Inflammatory macrophage treated with lipopolysaccharide for 4 hours (primary cell): ENCODE measurements at places on chromosomes 16 and 17.

GRCh38 chr17:51912939-51913338, 245.6 kb downstream of the CA10 start:
- DNase-seq: no peak

GRCh38 chr16:17470908-17471718, at the start of gene XYLT1:
XYLT1 (minus strand) TSS chr16:17470960; CDS start chr16:17470796, 164 bp downstream.
- DNase-seq: no peak

- peak; percentile 30 for DNase-seq
Observed at GRCh38 chr16:1781758-1782407, 488 bp downstream of the SPSB3 start.

GRCh38 chr17:57125866-57126265, 40.8 kb downstream of the AKAP1 start:
- no peak for DNase-seq

DNA sequence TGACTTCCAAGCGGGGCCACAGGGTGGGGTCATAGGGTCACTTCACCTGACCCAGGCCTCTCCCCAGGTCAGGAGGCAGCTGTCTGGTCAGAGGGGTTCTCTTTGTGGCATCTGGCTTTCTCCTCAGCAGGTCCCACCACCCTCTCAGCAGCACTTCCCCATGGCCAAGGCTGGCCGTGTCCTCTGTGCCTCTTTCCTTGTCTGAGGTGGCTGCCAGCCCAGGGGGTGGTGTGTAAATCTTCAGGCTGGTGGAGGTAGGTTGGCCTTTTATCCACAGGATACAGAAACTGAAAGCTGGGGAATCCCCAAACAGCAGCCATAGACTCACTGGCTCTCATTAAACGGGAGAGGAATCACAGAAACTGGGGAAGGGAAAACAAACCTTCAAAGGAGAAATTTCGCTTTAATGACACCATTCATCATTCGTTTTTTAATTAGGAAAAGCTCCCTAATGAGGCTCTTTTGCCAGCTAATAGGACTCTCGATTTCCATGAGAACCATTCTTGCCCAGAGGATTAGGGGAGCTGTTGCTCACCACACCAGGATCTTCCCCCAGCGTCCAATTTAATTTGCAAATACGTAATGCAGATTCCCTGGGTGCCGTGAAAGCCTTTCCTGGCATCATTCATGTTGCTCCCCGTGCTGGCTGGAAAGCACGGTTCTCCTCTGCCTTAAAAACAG, 18.0 kb downstream of the C17orf75 start:
- DNase-seq: peak; percentile 77

- no peak for DNase-seq
Observed at GRCh38 chr16:68235108-68235886, 630 bp downstream of the ESRP2 start.

GRCh38 chr16:67378642-67379041, 14.7 kb downstream of the TPPP3 start:
- no peak for DNase-seq

GRCh38 chr17:31843070-31843745, 15.8 kb downstream of the COPRS start:
- no peak for DNase-seq

DNA sequence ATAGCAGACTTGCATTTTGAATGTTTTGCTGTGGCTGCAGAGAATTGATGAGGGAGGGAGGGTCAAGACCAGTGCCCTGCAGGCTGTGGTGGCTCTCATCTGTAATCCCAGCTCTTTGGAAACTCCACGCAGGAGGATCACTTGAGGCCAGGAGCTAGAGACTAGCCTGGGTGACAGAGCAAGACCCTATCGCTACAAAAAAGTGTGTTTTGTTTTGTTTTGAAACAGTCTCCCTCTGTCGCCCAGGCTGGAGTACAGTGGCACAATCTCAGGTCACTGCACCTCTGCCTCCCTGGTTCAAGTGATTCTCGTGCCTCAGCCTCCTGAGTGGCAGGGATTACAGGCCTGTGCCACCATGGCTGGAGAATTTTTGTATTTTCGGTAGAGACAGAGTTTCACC, 1.9 kb upstream of the UBE2G1 start:
- no peak for DNase-seq

DNA sequence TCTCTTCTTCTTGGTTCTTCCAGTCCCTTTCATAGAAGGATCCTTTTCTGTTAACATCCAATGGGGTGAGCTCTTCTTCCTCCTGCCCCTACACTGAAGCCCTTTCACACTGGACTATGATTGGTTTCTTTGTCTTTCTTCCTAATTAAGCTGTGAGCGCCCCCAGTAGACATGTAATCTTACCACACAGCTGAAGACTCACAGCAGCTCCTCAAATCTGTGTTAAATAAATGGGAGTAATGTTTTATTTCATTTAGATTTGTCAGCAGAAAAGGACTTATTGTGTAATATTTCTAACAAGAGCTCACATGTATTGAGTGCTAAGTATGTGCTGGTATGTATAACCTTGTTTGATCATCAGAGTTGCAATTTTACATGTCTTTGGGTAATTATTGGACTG, 55.7 kb downstream of the TOX3 start:
- DNase-seq: no peak

DNA sequence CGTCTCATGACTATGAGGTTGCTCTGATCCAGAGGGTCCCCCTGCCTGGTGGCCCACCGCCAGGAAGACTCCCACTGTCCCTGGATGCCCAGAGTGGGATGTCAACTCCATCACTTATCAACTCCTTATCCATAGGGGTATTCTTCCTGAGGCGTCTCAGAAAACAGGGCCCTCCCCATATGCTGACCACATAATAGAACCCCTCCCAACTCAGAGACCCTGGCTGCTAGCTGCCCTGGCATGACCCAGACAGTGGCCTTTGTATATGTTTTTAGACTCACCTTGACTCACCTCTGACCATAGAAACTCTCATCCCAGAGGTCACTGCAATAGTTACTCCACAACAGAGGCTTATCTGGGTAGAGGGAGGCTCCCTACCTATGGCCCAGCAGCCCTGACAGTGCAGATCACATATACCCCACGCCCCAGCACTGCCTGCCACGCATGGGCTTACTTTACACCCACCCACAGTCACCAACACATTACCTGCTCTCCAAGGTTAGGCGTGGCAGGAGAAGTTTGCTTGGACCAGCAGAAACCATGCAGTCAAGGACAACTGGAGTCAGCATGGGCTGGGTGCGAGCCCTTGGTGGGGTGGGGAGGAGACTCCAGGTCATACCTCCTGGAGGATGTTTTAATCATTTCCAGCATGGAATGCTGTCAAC, 2.3 kb upstream of the G6PC1 start:
- DNase-seq: no peak

GRCh38 chr17:19299866-19300265, 62.7 kb downstream of the B9D1 start:
- no peak for DNase-seq

DNA sequence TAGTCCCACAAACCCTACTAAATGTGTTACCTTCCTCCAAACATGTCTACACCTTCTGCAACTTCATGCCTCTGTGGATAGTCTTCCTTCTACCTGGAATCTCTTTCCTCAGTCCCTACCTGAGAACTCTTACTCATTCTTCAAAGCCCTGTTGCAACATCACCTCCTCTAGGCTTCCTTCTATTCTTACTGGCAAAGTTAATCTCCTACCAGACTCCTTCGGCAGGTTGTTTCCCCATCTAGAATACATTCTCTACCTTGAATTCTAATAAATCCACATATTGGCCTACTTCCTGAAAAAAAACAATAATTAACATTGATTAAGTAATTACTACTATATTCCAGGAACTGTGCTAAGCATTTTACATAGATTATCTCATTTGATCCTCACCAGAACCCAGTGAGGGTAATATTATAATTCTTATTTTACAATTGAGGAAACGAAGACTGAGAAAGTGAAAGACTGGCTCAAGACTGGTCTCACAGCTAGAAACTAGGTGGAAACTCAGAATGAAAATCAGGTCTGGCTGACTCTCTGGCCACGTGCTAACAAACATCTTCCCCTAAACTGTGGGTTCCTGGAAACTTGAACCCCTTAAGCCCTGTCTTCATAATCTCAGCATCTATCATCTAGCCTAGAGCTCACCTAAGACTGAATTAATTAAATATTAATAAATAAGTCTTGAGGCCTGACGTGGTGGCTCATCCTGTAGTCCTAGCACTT, 4.6 kb upstream of the STAT3 start:
- DNase-seq: no peak

DNA sequence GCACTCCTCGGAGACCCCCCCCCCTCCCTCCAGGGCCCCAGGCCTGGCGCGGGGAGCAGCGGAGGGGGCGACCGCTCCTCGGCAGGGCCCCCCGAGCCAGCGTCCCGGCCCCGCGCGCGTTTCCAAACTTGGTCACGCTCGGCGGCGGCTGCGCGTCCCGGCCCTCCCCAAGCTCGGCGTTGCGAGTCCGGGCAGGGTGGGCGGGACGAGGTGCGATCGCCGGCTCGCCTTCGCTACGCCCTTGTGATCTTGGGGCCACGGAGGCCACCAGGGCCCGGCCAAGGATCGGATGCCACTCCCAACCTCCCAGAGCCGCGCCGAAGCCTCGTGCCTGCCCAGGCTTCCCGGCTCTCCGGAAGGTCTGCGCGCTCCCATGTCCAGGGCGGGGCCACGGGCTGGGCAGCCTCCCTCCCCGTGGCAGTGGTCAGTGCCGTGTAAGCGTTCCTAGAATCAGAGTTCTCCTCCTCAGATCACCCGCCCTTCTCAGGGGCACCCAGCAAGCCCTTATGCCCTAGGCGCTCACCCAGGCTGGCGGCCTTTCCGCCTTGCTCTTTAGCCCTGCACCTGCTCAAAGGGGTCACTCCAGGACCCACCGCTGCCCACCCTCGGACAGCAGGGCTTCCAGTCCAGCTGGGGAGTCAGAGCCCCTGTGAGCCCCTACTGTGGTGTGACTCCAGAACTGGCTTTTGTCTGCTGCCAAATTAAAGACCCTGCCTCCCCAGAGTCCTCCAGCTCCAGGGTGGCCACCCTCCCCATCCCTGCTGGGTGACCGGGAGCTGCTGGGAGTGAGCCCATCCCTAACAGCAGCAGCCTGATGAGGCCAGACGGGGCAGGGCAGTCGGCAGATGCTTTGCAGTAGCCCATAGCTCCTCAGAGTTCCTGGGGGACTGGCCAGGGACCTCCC, 12.2 kb upstream of the MRPS23 start:
- no peak for DNase-seq

- DNase-seq: no peak
Observed at GRCh38 chr17:3986270-3986938, 22.2 kb upstream of the ATP2A3 start.

GRCh38 chr16:13139661-13140241, 238.4 kb downstream of the SHISA9 start:
- DNase-seq: no peak

DNA sequence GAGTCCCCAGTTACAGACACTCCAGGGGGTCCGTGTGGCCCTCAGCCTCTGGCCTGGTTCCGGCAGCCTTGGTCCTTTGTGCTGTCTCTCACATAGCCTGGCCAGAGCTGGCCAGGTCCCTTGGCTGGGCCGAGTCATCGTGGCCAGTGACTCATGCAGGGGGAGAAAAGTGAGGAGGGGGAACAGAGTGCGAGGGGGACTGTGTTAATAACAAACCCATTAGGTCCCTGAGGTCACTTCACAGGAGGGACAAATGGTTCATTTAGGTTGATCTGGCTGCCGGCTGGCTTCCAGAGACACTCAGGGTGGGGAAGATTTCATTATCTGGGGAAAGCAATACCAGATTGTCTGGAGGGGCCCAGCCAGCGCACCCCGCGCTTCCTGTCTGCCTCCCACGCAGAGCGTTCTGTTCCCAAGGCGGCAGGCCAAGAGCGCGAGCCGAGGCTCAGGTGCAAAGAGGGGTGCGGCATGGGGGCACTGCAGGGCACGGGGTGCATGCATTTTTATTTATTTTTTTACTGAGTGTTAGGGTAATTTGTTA, 223.1 kb downstream of the SEC14L1 start:
- DNase-seq: no peak

DNA sequence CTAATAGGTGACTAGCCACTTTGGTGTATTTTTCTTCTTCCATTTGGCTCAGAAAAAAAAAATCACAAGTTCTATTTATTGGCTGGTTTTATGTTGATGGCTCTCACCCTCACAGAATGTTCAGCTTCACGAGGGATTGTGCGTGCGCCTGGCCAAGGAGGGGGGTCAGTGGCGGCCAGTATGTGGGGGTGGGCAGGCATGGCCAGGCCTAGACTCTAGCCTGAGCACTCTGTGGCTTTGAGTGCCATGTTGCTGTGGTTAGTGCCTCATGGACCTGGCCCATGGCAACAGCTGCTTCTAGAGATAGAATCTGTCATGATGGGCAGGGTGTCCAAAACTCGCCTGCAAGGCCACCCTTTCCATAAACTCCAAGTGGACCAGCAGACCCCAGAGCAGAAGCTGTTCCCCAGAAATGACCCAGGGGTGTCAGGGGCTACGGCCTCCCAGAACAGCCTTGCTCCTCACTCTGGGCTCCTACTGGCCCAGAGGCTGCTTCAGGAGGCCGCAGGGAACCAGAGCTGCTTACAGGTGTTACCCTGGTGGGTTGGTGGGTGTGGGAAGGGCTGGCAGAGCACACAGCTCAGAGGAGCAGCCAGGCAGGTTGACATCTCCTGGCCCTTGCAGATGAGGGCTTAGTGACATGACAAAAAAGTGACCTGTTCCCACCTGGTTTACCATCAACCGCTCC, 124.9 kb downstream of the SOCS1 start:
- DNase-seq: no peak

GRCh38 chr16:71915350-71915749, 20.0 kb downstream of the IST1 start:
- no peak for DNase-seq

- peak; percentile 2 for DNase-seq
Observed at GRCh38 chr17:34527908-34528470, 51.4 kb upstream of the TMEM132E start.

GRCh38 chr16:64311241-64311640, 810.6 kb downstream of the CDH11 start:
- no peak for DNase-seq

- DNase-seq: no peak
Observed at GRCh38 chr17:44376779-44377178, 12.7 kb downstream of the ITGA2B start.

- no peak for DNase-seq
Observed at GRCh38 chr16:4378161-4378666, 6.6 kb downstream of the VASN start.

- DNase-seq: no peak
Observed at GRCh38 chr17:45793999-45794540, 9.9 kb downstream of the CRHR1 start.

- DNase-seq: no peak
Observed at GRCh38 chr17:58416937-58417299, 416 bp downstream of the RNF43 start.
